Esophagus squamous epithelium (tissue), 5 donors: ENCODE measurements at places on chromosomes 7 and 10. TPM values are rescaled to one million over a fixed set of nuclear protein-coding genes. Genes with fewer than 3 reads are reported as not detected.

Gene MRC1
- total RNA-seq: 0.42 TPM

Gene TRIP6
- 109 TPM for total RNA-seq

Gene ADAM8
- total RNA-seq: 5.1 TPM

Gene SUN3
- total RNA-seq: not detected

Gene SFRP4
- not detected for total RNA-seq

Gene CRHR2
- total RNA-seq: 0.09 TPM

Gene GHRHR
- total RNA-seq: not detected

Gene WNT8B
- total RNA-seq: not detected

Gene TLL2
- 0.62 TPM for total RNA-seq

Gene PRSS2
- total RNA-seq: not detected

Gene INSYN2A
- not detected for total RNA-seq

Gene TMEM213
- total RNA-seq: 1.3 TPM

Gene TFPI2
- 0.67 TPM for total RNA-seq

Gene PDCD4
- total RNA-seq: 68.3 TPM

Gene FAM24B
- total RNA-seq: 4.2 TPM

Gene ADCY1
- total RNA-seq: 0.40 TPM

Gene CTNNA3
- total RNA-seq: 0.29 TPM

Gene ELOVL3
- total RNA-seq: not detected

Gene COBL
- 21.3 TPM for total RNA-seq

Gene KIF11
- 21.5 TPM for total RNA-seq

Gene AKR1C8
- total RNA-seq: not detected

Gene OR6B1
- total RNA-seq: not detected

Gene TEX36
- not detected for total RNA-seq

Gene GNAI1
- 27.3 TPM for total RNA-seq

Gene SPOCK2
- 6.1 TPM for total RNA-seq

Gene PTN
- total RNA-seq: 22.4 TPM

Gene TMEM140
- total RNA-seq: 9.2 TPM

Gene ZNF680
- 10.3 TPM for total RNA-seq

Gene EVX1
- not detected for total RNA-seq

Gene AIFM2
- 13.4 TPM for total RNA-seq

Gene RBAK
- 13.0 TPM for total RNA-seq

Gene SFTPA1
- total RNA-seq: not detected

Gene VPS37D
- not detected for total RNA-seq

Gene ATRNL1
- 1.1 TPM for total RNA-seq

Gene RTKN2
- total RNA-seq: 4.9 TPM

Gene CCDC3
- 14.4 TPM for total RNA-seq

Gene RSPH10B2
- total RNA-seq: not detected

Gene RPEL1
- not detected for total RNA-seq

Gene LIPJ
- not detected for total RNA-seq

Gene EN2
- total RNA-seq: not detected

Gene TBC1D12
- 5.2 TPM for total RNA-seq

Gene CRCP
- total RNA-seq: 46.6 TPM

Gene H2BK1
- total RNA-seq: not detected

Gene VWA2
- total RNA-seq: 4.2 TPM

Gene CYP2C18
- 31.9 TPM for total RNA-seq

Gene CLDN3
- not detected for total RNA-seq

Gene FAM24A
- not detected for total RNA-seq

Gene GRID1
- 0.22 TPM for total RNA-seq

Gene GJD4
- total RNA-seq: not detected

Gene SEMA3E
- total RNA-seq: 1.9 TPM
